PC-9 (cell line): ENCODE measurements at places on chromosomes 4 and X. TPM values are rescaled to one million over a fixed set of nuclear protein-coding genes. Genes with fewer than 3 reads are reported as not detected.

GRCh38 chr4:150960818-150961217 lies 54.3 kb downstream of the LRBA start:
- H3K36me3 ChIP-seq, result no peaks in the 10 kb centered on the region
- H3K27ac ChIP-seq, result no peak overlapping the region
- H3K4me1 ChIP-seq, result no peaks in the 10 kb centered on the region
- no peak for DNase-seq
- H3K27me3 ChIP-seq, result no peaks in the 10 kb centered on the region

- no peak overlapping the region for H3K4me3 ChIP-seq
- no peaks in the 10 kb centered on the region for H3K27me3 ChIP-seq
- DNase-seq, result no peak
- no peak overlapping the region for H3K27ac ChIP-seq
- no peaks in the 10 kb centered on the region for H3K4me1 ChIP-seq
- no peaks in the 10 kb centered on the region for H3K36me3 ChIP-seq
Measured at GRCh38 chr4:121651597-121651996, 45.2 kb downstream of the ANXA5 start.

The ITIH6 gene
- total RNA-seq, result not detected in 2 replicates

DNA sequence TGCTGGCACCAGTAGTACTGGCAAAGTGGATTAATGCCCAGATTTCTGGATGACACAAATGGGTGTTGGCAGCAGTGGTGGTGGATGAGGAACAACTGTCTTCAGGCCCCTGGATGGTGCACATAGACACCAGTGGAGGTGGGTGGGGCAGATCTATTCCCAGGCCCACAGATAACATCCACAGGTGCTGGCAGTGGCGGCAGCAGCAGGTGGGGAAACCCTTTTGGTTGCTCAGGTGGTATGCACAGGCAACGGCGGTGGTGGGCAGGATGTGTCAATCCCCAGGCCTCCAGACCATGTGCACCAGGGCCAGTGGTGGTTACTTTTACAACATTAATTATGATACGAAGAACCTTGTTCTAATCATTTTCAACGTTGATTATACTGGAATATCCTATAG lies 48.9 kb upstream of the FAT4 start:
- H3K27ac ChIP-seq, result no peak overlapping the region
- H3K4me3 ChIP-seq, result no peak overlapping the region
- DNase-seq, result no peak
- no peaks in the 10 kb centered on the region for H3K27me3 ChIP-seq
- no peaks in the 10 kb centered on the region for H3K4me1 ChIP-seq
- no peaks in the 10 kb centered on the region for H3K36me3 ChIP-seq

The PRRG3 gene
- not detected in 2 replicates for total RNA-seq

DNA sequence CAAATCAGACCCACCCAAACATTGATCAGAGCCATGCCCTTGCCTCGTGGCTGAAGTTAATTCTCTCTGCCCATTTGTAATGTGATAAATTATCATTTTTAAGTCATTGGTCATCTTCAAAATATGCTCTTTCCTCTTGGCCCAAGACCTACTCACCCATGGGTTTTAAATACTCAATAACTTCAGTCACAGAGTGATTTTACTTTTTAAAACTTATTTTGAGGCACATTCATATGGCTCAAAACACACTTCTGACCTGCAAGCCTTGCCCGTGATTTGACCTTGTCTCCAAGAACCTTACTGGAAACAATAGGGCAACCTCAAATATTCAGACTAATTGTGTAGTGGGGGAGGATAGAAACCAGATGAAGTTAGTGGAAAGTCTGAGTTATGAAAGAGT lies 176.2 kb upstream of the LNX1 start:
- H3K27ac ChIP-seq, result no peak overlapping the region
- no peak overlapping the region for H3K4me3 ChIP-seq
- H3K36me3 ChIP-seq, result no peaks in the 10 kb centered on the region

GRCh38 chr4:85598936-85599335 lies 124.0 kb downstream of the ARHGAP24 start:
- DNase-seq, result no peak
- no peaks in the 10 kb centered on the region for H3K4me1 ChIP-seq
- H3K36me3 ChIP-seq, result no peaks in the 10 kb centered on the region
- no peak overlapping the region for H3K4me3 ChIP-seq
- no peak overlapping the region for H3K27ac ChIP-seq

DNA sequence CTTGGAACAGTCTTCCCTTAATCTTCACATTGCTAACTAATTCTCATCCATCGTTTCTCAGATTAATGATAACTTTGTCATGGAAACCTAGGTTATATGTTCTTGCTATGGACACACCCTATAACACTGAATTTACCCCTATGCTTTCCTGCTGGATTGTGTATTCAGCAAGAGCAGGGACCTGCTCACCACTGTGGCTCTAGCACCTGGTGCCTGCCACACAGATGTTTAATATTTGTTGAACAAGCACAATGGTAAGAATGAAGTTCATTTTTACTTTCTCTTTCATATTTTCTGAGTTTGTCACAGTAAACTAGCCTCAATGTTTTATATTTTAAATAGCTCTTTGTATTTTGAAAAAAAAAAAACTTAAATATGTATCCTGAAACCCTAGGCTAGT lies 734.0 kb upstream of the DIAPH2 start:
- H3K27ac ChIP-seq, result no peak overlapping the region
- H3K4me3 ChIP-seq, result no peak overlapping the region
- no peaks in the 10 kb centered on the region for H3K27me3 ChIP-seq
- no peaks in the 10 kb centered on the region for H3K36me3 ChIP-seq
- DNase-seq, result no peak

- H3K4me1 ChIP-seq, result no peaks in the 10 kb centered on the region
- H3K27ac ChIP-seq, result no peak overlapping the region
- no peak overlapping the region for H3K4me3 ChIP-seq
- no peaks in the 10 kb centered on the region for H3K36me3 ChIP-seq
- DNase-seq, result no peak
Measured at GRCh38 chr4:27684610-27685011, 824.0 kb downstream of the STIM2 start.

GRCh38 chrX:10043386-10043785 lies 76.2 kb downstream of the CLDN34 start:
- DNase-seq, result no peak
- H3K27me3 ChIP-seq, result no peaks in the 10 kb centered on the region
- H3K36me3 ChIP-seq, result no peaks in the 10 kb centered on the region
- H3K4me3 ChIP-seq, result no peak overlapping the region

DNA sequence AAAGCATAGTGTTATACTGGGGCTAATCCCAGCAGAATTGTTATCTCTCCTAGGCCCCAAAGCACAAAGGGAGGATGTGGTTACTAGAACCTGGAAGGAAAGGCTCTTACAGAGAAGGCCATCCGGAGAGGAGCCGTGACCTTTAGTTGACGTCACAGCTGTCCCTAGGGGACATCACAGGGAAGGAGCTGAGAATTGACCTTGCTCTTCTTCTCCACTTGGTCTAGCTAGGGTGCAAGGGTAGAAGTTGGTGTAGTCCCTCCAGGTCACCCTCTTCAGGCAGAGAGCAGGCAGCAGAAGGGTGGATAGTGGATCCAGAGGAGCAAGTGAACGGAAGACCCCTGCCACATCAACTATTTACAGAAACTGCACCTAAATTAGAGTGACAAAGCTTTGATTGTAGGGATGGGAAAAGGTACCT lies 22.8 kb upstream of the FGF2 start:
- no peaks in the 10 kb centered on the region for H3K27me3 ChIP-seq
- no peaks in the 10 kb centered on the region for H3K36me3 ChIP-seq
- DNase-seq, result no peak
- H3K27ac ChIP-seq, result no peak overlapping the region
- no peak overlapping the region for H3K4me3 ChIP-seq
- no peaks in the 10 kb centered on the region for H3K4me1 ChIP-seq

The RAPGEF2 gene
- 26.2 and 29.8 TPM in 2 replicates for total RNA-seq

The CT45A3 gene
- not detected in 2 replicates for total RNA-seq
